ENCODE measurements at places on chromosomes 5 and 9. TPM values are rescaled to one million over a fixed set of nuclear protein-coding genes. Genes with fewer than 3 reads are reported as not detected.
A peak's percentile ranks its signal among the peaks of the same experiment; 100 is the strongest.

Gene ZNF618
- total RNA-seq, result 3.5 TPM

- peak; percentile 72 for DNase-seq
These were observed 113.4 kb upstream of the MSX2 start for GRCh38 chr5:174610968-174611367.

- DNase-seq, result no peak
These were observed 135.9 kb upstream of the OTULINL start for GRCh38 chr5:14445576-14446290.

DNA sequence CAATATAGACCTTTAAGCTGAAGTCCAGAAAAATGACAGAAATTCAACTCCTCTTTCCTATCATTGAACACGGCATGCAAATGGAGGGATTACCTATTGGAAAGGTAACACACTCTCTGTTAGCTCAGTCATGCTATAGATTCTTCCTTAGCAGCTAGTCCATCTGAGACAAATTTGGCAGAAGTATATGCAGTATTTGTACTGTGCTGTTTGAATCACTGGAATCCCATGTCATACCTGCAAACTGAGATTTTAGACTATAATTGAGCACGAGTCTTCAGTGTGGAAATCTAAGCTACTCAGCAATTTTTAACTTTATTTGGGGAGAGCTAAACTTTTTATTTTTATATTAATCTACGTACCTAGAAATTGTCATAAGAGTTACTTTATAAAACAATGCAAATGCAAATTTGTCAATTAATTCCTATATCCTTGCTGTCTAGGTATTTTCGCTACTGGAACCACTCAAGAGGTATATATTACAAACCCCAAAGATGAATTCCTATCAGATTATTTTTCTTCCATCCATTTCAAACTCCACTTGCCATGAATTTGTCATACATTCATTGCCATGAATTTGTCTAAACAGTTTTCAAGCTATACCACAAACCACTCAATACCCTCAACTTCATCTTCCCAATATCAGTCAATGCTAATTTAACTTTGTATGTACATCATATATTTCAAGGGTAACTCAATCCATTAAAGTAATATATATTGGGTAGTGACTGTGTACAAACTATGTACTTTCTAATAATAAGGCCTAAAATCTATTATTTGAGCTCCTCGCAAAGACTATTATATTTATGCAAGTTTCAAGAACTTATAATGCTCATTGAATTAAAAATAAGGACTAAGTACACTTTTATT is 224.8 kb downstream of the MEF2C start:
- DNase-seq, result no peak

Gene QRFP
- total RNA-seq, result not detected

Data from renal cortical epithelial cell (primary cell).